Tongue (tissue), 3 donors: ENCODE measurements at places on chromosomes 2 and 18. TPM values are rescaled to one million over a fixed set of nuclear protein-coding genes. Genes with fewer than 3 reads are reported as not detected.
A peak's percentile ranks its signal among the peaks of the same experiment; 100 is the strongest.

DNA sequence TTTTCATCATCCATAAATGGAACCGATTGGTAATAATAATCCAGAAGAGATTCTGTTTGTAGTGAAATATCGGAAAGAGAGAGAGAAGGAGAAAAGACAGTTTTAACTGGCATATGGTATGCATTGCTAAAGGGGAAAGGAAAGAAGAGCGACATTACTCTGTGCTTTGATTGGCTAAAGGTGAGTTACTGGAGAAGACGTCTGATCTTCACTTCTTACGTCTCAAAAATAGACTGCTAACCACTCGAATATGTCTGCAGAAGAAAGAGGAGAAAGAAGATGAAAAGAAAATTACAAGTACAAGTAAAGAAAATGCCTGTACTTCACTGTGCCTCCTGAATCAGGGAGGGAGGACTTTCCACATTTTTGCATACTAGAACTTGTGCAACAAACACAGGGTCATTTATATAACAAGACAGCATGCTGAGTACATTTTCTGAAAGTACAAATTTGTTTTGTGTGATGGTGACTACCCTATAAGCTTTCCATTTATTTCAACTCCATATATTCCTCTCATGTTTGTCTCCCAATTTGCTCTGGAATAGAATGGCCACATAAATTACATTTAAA lies 787.2 kb downstream of the RNF144A start:
- DNase-seq = no peak

DNA sequence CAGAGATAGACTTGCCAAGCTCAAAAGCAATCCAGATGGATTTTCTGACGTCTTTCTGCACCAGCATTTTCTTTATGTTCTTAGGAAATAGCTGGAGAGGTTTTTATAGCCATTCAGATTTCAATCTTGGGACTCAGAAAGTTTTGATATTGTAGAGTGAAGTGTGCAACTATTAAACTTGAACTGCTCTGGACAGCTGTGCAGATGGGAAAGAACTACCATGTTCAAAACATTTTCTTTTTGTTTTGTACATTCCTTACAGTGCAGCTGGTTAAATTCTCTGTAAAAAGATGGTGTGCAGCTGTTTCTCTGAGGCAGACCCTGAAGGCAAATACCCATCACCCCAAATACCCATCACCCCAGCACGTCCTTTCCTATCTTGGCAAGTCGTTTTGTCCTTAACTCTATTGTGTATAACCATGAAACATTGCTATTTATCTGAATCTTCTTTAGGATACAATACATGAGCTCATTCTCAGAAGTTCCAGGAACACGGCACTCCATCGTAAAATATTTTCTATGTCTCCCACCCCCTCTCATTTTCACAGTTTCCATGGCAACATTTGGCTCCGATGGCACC lies 38.8 kb downstream of the AQP4 start:
- peak; percentile 74 for DNase-seq

- DNase-seq = no peak
Observed at GRCh38 chr2:105061560-105061959, 23.7 kb downstream of the MRPS9 start.

- DNase-seq = no peak
Observed at GRCh38 chr2:142136571-142136970, 5.8 kb upstream of the LRP1B start.

GRCh38 chr2:201482543-201482942 lies 31.0 kb downstream of the STRADB start:
- DNase-seq = no peak

DNA sequence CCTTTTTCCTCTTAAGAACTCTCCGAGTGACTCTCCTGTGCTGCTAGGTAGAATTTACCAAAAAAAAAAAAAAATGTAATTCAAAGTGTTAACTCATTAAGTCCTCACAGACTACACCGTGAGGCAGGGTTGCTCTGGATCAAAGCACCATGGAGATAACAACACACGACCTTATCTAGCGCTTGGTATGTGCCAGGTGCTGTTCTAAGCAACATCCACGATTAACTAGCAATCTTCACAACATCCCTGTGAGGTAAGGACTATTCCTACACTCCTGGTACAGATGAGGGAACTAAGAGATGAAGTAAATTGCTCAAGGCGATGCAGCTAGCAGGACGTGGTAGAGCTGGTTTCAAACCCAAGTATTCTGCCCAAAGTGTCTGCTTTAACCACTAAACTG lies 1.8 kb downstream of the MOGAT1 start:
- no peak for DNase-seq

DNA sequence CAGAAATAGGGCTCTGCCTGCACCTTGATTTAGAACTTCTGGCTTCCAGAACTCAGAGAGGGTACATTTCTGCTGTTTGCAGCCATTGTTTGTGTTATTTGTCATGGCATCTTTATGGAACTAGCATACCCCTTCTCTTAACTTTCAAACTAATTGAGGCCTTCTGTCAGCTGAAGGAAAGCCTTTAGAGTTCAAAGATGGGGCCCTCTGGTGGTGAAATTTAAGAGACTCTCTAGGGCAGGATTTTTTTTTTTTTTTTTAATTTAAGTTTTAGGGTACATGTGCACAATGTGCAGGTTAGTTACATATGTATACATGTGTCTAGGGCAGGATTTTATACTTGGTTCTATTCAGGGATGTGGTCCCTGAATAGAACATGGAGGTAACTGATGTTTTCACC lies 260.6 kb upstream of the LINC00305 start:
- no peak for DNase-seq

GRCh38 chr2:63790906-63791305 lies 50.8 kb upstream of the UGP2 start:
- no peak for DNase-seq

DNA sequence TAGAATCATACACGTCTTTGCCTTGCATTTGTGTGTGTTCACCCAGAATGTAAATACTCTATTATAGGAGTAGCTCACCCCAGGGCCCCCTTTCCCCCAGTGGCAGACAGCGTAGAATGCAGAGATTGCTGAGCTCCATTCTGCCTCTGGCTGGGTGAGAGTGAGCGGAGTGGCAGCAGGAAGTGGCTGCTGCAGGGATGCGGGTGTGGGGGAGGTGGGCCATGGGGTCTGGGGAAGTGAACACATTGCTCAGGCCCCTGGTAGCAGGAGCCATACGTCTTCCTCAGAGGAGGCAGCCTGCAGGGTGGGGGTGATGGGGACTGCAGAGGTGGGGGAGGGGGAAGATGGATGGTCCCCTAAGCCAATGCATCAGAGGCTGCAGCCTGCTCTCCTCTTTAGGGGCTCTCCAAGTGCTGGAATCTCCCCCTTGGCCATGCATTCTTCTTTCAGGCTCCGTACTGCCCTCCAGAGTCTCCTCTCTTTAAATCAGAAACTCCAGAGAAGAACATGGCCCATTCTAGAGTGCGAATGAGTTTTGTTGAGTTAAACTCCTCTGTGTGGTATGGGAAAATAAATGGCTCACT lies 72.2 kb downstream of the CELF4 start:
- no peak for DNase-seq

- DNase-seq = no peak
Observed at GRCh38 chr2:86123328-86123925, 17.4 kb downstream of the PTCD3 start.

DNA sequence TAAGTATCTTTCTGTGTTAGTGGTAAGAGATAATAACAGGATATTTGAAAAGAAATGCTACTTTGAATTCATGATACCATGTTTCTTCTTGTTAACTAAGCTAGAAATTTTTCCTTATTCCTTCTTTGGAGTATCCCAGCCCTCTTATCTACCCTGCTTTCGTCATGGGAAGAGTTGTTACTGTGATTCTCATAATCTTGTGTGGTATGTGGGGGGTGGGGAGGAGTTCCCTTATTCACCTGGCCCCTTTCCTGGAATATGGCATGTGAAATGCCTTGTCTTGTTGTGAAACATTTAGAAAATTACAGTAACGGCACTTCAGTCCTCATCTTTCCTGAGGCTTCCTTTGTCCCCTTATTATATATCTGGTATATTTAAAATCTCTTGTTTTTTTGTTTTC lies 129.9 kb downstream of the NCOA1 start:
- no peak for DNase-seq

DNA sequence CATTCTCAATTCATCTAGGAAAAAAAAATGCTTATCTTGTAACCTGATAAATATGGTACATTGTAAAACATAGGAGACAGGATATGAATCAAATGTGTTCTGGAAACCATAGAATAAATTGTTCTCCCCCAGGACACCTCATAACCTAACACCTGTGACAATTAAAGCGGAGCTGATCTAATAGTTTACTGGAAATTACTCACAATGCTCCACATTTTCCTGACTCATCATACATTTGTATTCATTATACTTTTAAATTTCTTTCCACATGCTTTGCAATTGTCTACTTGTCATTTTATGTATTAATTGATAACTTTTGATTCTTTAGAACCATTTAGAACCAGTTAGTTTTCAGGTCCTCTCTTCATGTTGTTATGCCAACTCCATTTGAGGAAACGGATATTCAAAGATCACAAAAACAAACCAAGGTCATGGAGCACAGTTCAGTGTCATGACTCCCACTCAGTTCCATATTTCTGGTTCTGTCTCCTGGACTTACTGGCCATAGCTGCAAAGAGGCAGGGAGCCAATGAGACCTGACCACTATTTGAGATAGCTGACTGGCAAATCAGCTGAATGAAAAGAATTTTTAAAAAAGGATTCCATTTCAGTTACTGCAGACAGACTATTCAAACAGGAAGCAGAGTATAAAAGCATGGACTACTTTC lies 128.5 kb downstream of the CALCRL start:
- no peak for DNase-seq

DNA sequence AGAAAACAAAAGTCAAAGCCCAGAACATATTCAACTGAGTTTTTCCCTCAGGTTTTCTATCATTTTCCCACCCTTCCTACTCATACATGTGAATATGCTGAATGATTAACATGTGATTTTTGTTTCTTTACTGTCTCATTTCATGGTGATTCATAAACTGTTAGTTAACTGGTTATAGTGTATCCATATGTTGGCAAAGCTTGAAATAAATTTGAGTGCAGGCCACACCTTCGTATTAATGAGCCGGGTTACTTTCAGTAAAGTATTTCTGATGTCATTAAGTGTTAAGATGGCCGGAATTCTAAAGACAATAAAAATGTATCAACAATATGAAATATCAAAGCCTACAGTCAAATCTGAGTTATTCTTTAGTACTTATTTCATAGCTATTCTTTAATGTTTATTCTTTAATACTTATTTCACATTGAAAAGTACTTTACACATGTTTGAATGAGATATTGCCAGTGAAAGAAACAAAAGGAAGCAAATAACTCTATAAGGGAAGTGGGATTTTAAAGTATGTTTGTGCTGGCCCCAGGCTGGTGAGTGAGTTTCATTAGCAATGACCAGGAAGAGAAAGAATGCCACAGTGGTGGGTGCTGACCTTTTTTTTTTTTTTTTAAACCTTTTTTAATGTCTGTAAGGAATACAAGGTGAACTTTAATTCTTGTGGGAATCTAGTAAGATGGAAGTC lies 178.6 kb downstream of the NEDD4L start:
- DNase-seq = no peak

- DNase-seq = no peak
Observed at GRCh38 chr2:178700922-178701342, 106.3 kb downstream of the TTN start.

GRCh38 chr2:85215448-85216401 lies 82.5 kb downstream of the TCF7L1 start:
- DNase-seq = peak; percentile 95

GRCh38 chr2:127683757-127684156 lies 8.4 kb upstream of the LIMS2 start:
- peak; percentile 64 for DNase-seq

DNA sequence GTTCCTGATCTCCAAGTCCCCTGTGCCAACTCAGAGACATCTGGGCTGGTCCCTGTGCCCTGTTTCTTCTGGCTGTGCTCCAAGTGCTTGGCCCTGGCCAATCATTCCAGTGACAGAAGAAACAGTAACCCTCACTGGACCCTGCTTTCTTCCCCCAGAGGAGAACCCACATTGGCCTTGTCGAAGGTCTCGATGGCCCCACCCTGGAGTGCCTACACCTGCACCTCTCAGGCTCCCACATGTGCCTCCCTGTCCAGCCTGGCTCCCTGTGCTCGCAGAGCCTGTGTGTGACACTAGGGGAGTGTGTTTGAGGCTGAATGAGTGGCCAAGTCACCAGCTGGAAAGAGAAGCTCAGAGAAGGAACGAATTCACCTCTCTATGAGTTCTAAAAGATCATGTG lies 5.9 kb upstream of the MAL start:
- peak; percentile 44 for DNase-seq

GRCh38 chr2:25912851-25913695 lies 34.8 kb upstream of the ASXL2 start:
- DNase-seq = peak; percentile 77

DNA sequence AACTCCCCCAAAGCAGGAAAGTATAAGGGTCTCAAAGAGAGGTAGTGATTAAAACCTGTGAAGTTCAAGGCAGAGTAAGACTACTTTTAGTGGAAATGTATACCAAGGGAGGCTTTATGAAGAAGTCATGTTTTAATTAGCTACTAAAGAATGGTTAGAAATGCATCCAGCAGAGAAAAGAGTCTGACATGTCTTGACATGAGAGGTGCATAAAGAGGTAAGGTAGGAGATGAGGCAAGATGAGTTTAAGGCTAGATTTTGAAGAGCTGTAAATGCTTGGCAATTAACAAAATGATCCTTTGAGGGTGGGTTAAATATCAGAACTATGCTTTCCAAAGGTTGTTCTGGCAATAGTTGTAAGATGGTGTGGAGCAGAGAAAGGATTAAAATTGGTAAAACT lies 88.7 kb upstream of the WDSUB1 start:
- DNase-seq = no peak

DNA sequence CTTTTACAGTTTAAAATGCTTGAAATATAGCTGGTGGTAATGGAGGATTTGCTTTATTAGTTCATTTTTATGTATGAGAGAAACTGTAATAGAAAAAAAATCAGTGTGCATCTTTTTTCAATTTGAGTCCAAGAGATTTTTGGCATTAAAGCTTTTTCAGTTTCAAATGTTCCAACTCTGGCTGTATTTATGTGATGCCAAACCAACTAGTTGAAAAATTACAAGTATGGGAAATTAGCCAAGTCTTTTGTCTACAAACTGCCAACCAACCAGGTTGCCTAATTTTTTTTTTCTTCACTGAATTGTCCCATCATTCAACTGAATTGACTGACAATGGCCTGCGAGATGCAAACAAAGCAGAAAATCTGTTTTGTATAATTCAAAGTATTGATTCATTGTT lies 95.7 kb downstream of the ICOS start:
- DNase-seq = no peak

GRCh38 chr2:170823898-170824215 lies 7.2 kb downstream of the GAD1 start:
- DNase-seq = no peak

DNA sequence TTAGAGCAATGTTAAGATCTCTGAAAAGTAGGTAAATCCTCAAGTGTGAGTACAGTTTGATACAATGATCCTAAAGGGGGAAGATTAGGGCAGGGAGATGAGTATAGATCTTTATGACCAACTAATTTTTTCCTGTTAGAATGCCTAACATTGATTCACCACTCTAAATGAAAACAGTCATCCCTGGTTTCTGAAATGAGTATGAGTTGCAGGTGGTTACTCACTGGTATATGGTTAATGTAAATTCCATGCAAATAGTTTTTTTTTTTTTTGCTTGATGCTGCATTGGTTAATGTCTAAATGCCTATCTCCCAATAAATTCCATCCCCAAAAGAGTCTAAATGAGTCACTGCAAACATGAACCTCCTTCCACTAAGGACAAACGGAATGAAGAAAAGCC lies 55.0 kb upstream of the SERPINB2 start:
- no peak for DNase-seq

The IL36A gene
- 0.72 TPM for total RNA-seq

The AOX1 gene
- 3.3 TPM for total RNA-seq

The CTLA4 gene
- total RNA-seq = 1.2 TPM

The CRYBA2 gene
- total RNA-seq = not detected

The CREG2 gene
- 0.92 TPM for total RNA-seq

The BBS5 gene
- total RNA-seq = 12.2 TPM

The MGAT4A gene
- 19.0 TPM for total RNA-seq
